ENCODE measurements at places on chromosomes 16 and 17.

- DNase-seq, result peak; percentile 62
Observed at GRCh38 chr16:641326-642188, at the start of gene MCRIP2. TSS of gene MCRIP2 (plus strand) at chr16:641828. CDS start at chr16:641992, 164 bp downstream.

DNA sequence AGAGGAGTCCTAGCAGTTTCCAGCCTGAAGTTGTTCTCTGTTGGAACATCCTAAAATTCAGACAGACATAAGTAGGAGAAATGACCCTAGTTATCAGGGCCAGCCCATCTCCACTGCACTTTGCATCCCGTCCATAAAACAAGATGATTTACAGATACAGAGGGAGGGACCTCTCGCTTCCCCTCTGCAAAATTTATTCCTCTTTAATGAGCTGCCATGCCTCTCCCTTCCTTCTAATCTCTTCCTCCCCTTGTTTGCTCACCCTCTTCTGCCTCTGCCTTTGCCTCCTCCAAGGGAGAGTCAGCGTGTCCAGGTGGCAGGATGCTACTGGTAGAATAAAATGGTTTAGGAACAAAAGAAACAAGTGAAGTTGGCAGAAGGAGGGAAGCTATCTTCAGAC lies 351.3 kb downstream of the SOX9 start:
- DNase-seq, result no peak

- DNase-seq, result no peak
Observed at GRCh38 chr17:10803830-10804475, at the start of gene TMEM238L. TSS of gene TMEM238L (minus strand) at chr17:10804099. CDS start at chr17:10803963, 136 bp downstream.

- DNase-seq, result no peak
Observed at GRCh38 chr16:88454523-88454947, 1.5 kb downstream of the ZFPM1 start.

DNA sequence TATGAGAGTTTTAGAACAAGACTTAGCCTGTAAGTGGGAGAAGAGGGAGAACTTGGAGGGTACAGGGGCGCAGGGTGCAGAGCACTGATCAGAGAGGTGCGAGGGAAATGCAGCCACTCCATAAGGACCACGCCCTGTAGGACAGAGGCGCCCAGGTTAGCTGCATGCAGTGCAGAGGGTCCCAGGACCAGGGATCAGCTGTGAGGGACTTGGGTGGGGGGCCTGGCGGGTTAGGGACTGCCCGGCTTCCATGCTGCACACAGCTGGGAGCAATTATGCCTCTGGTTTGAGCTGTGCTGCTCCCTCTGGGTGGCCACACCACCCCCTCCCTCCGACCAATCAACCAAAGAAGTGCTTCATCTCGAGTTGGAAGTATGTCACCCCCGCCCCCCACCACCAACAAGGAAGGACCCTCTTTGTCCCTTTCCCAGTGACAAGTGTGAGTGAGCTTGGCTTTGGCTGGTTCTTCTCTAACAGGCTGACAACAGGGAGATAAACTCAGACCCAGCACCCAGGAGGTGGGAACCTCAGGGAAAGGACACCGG lies 22.2 kb upstream of the CLEC18A start:
- DNase-seq, result no peak

- DNase-seq, result no peak
Observed at GRCh38 chr16:29302976-29303375, 103.5 kb downstream of the NPIPB11 start.

GRCh38 chr16:12540290-12540689 lies 263.4 kb downstream of the CPPED1 start:
- no peak for DNase-seq

- no peak for DNase-seq
Observed at GRCh38 chr17:66777689-66778225, 57.2 kb upstream of the CACNG5 start.

GRCh38 chr17:62090021-62090824 lies 25.1 kb upstream of the MED13 start:
- no peak for DNase-seq

- no peak for DNase-seq
Observed at GRCh38 chr17:71741836-71742235, 379.0 kb upstream of the SOX9 start.

DNA sequence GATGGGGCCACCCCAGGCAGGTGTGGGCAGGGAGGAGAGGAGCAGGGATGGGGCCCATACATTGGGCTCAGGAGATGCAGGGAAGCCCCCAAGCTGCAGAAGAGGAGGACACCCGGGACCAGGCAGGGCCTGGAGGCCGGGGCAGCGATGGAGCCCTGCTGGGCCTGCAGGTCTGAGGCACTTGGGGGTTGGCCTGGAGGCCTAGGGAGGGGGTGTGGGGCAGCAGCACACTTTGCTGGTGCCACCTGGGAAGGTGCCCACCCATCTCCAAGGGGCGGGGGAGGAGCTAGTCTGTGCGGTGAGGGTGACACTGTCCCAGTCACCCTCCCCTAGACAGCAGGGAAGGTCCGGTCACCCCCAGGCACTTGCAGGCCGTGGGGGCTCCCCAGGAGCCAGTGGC lies 6.4 kb upstream of the CCDC57 start:
- DNase-seq, result no peak

GRCh38 chr16:11797957-11798299 lies 870 bp upstream of the ZC3H7A start:
- DNase-seq, result no peak

DNA sequence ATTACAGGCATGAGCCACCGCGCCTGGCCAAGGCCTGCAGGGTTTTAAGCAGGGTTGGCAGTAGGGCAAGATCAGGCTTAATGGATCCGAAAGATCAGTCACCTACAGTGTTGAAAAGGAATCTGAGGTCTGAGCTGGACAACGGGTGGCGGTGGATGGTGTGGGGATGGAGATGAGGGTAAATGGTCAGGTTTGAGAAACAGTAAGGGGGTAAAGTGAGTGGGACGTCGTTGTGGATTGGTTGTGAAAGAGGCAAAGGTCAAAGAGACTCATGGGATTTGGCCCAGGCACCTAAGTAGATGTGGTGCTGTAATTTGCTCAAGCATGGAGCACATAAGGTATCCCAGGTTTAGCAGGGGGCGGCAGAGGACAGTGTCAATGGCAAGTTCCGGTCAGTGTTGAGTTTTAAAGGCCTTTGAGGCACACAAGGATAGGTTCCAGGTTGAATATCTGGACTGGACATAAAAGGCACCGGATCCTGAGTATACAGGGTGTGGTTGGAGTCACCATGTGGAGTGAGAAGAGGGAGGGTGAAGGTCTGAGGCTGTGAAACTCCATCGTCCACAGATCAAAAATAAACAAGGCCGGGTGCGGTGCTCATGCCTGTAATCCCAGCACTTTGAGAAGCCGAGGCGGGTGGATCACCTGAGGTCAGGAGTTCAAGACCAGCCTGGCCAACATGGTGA lies 1.1 kb upstream of the SLC16A5 start:
- DNase-seq, result no peak

- no peak for DNase-seq
Observed at GRCh38 chr17:76700617-76701470, 9.9 kb downstream of the MXRA7 start.

DNA sequence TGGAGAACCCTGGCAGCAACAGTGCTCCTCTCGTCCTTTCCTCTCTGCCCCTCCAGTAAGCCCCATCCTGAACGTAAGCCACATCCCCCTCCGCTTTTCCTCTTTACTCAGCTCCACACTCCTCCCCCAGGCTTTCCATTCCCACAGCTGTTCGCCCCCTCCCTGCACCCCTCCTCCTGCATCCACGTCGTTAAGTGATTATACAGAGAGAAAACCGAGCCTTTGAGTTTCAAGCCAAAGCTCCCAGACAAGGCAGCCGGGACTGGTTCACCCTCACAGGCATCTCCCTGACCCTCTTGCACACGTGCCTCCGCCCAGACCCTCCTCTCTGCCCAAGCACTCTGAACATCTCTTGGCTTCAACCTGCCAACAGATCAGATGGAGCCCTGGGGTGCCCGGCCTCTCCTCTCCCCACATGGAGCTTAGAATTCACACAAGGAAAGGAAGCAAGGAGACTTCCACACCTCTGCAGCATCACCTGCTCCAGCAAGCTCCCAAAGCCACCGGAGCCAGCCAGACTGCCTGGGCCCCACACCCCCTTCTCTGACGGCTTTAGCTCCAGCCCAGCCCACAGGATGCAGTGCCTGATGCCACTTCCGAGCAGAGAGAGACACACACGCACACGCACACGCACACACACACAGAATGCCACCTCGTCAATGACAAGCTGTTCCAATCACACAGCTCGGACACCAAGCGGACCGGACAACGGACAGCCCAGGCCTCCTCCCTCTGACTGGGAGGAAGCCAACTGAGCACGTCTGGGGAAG lies 99.9 kb upstream of the CCL2 start:
- no peak for DNase-seq

- no peak for DNase-seq
Observed at GRCh38 chr16:81707411-81708265, 71.5 kb upstream of the PLCG2 start.

DNA sequence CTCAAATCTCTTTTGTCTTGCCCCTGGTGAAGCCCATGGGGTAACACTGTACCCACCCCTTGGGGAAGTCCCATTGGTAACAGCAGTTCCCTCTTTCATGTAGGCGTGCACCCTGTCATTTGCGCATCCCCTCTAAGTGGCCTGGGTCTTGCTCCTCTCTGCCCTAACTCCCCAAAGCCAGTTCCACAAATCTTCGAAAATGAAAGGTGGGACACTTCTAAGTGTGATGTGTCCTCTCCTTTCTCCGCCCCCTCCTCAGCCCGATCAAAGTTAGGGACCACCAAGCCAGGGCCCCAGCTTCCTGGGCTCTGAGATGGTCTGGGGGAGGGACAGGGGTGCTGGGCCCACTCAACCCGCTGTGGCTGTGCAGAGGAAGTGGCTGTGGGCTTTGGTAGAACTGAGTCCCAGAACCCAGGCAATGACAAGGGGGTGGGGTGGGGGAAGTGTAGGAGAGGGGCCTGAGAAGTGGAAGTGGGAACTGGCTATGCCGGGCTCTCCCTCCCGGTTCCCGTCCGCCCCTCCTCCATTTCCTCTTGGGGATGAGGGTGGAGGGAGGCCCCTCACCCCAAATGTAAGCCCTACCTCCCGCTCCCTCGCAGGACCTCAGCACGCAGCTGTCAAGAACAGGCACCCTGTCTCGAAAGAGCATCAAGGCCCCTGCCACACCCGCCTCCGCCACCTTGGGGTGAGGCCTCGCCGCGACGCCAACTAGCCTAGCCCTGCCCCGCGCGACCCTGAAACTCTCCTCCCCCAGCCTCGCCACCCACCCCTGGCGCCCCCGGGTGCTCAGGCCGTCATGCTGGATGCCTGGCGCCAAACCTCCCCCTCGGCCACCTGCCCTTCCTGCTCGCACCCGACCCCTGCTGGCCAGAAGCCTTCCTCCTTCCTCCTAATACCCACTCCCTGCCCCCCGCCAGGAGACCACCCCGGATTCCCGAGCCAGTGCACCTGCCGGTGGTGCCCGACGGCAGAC lies 8.7 kb downstream of the ABI3 start:
- no peak for DNase-seq

DNA sequence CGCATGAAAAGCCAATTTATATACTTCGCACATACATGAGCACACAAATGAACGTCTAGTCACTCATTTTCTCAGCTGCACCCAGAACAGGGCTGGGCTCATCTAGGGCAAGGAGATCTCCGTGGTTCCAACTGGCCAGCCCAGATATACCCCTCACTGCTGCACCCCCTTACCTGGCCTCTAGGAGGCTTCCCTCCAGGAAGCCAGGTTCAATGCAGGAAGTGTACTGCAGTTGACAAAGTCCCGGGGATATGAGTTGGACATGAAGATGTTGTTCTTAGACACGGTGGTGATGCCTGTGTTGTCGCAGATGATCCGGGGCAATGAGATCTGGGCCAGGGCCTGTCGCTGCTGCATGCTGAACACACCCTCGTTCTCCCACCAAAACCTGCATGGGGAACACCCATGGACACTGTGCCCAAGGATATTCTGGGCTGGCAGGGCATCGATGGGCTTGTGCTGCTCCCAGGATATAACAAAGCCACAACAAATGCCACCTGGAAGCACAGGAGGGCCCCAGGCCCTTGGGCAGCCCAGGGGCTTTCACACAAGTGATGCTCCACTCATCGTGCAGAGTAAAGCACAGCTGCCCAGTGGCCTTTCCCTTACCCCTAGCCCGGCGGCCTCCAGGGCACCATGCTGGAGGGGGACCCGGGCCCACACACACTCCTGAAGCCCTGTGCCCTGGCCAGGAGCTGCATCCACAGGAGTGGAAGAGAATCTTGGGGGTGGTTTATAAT lies 10.1 kb downstream of the MPO start:
- DNase-seq, result no peak

DNA sequence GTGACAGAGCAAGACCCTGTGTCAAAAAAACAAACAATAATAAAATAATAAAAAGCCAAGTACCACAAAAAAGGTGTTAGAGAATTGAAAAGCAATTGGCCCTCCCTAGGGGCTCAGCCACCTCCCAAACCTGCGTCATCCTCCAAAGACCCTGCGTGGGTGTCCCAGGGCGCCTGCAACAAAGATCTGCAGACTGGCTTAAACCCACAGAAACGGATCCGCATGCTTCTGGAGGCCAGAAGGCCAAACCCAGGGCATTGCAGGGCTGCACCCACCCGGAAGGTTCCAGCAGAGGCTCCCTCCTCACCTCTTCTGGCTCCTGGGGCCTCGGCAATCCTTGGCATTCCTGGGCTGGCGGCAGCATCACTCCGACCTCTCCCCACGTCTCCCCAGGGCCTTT lies 1.5 kb downstream of the ENPP7 start:
- DNase-seq, result no peak

DNA sequence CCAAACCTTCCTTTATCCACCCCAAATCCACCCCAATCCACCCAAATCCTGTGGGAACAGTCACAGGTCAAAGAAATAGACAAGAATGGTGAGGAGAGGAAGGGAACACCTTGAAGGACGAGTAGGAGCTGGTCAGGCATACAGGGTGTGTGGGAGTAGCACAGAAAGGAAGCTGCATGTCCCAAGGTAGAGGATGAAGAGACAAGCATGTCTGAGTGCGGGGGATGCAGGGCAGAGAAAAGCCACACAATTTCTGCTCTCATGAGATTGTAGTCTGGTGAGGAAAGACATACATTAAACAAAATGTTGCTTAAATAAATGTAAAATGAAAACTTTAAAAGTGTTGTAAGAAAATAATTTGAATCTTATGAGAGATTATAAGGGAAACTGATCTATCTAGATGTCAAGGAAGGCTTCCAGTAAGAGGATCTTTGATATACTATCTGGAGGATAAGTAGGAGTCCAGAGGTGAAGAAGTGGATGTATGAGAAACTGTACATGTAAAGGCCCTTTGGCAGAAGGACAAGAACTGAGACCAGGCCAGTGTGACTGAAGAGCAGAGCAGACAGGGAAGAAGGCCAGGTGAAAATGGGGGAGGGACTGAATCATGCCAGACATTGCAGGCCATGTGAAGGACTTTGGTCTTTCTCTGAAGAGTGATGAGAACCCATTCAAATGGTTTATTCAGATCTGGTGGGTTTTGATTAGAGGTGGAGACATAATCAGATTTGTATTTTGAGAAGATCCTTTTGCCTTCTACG lies 18.6 kb downstream of the TMEM98 start:
- DNase-seq, result no peak

- DNase-seq, result no peak
Observed at GRCh38 chr17:9272501-9273200, 251.3 kb downstream of the NTN1 start.

GRCh38 chr17:21036361-21036881 lies 6.4 kb downstream of the USP22 start:
- no peak for DNase-seq

DNA sequence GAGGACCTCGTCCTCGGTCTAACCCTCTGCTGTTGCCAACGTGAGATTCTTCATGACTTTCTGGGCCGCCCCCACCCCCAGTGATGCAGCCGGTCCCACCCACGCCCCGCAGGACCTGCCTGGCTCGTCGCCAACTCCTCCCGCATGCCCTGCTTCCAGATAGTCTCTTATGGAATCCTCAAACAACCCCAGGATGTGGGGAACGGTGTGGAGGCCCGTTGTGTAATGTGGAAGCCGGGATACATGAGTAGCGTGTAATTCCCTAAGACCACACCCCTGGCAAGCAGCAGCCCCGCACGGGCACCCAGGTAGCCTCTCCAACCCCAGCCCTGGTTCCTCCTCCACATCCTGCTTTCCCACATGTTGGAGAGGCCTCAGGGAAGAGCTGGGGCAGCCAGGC lies 275.9 kb downstream of the C16orf95 start:
- no peak for DNase-seq
